Kidney capillary endothelial cell (primary cell): ENCODE measurements at places on chromosomes 2 and 18.

DNA sequence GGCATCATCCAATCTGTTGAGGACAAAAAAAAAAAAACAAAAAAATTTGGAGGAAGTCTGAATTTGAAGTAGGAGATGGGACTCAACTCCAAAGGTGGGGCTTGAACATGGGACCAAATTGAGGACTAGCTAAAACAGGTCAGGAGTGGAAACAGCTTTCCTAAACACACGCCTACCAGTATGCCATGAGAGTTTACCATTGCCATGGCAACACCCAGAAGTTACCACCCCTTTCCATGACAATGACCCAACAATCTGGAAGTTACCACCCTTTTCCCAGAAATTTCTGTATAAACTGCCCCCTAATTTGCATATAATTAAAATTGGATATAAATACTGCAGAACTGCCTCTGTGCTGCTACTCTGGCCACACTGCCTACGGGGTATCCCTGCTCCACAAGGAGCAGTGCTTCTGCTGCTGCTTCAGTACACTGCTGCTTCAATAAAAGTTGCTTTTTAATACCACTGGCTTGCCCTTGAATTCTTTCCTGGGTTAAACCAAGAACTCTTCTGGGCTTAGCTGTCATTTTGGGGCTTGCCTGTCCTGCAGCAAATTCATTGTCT is 73.3 kb upstream of the FSIP2 start:
- no peak for DNase-seq

GRCh38 chr2:104804148-104804890 is 49.6 kb upstream of the POU3F3 start:
- no peak for DNase-seq

- DNase-seq, result no peak
Observed at GRCh38 chr2:46421361-46421760, 58.0 kb upstream of the TMEM247 start.

DNA sequence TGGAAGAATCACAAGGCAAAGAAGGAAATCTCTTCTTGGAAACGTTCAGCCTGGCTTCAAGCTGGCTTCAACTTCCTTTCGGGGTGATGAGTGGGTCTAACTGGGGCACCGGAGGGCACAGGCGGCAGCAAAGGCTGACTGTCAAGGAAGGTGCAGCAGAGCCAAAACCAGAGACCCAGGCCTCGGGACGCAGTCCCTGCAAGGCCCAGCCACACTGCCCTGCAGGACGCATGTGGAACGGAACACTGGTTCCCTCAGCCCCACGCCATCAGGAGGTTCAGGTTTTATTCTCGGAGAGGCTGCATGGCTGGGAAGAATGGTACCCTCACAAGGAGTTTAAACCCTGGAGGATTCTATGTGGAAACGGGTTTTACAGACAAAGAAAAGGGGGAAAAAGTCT is 165.5 kb downstream of the HDAC4 start:
- DNase-seq, result no peak

DNA sequence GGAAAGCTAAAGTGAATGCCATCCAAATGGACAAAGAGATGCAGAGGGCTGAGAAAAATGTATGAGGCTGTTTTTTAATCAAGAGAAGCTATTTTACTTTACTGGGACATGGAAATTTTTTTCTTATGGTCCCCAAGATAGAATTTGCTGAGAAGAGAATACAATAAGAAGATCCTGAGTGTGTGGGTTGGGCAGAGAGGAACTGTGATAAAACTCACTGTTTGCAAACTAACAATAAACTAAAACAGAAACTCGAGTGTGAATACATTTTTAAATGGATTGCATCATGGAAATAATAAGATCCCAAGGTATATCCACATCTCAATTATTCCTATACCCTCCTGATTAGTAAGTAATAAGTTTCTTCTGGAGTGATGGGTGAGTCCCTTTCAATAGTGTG is 4.4 kb downstream of the NEB start:
- DNase-seq, result no peak

DNA sequence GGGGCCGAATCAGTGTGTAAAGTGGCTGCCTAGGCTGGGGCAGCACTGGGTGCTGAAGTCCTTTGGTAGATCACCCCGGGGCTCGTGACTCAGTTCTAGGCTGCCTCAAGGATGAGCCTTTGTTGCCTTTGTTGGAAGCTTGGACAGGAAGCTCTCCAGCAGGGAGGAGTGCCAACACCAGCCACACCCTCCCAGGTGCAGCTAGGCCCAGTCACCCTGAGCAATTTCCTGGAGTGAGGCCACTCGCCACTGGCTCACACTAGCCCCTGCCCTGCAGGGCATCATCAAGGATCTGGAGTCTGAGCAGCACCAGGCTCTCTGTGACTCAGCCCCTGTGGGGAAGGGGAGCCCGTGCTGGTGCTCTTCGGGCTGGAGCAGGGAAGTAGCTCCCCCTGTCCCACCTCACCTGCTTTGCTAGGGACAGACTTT is 6.7 kb upstream of the SDC1 start:
- peak; percentile 83 for DNase-seq
